ENCODE measurements at places on chromosomes 16 and 17.

- no peak for DNase-seq
Observed at GRCh38 chr16:67675999-67676398, 9.4 kb downstream of the C16orf86 start.

- DNase-seq, result no peak
Observed at GRCh38 chr17:1179818-1180742, at the start of gene ABR. Gene ABR, minus strand, starts transcription at chr17:1179981. Its CDS starts 254 bp downstream, at chr17:1179727.

DNA sequence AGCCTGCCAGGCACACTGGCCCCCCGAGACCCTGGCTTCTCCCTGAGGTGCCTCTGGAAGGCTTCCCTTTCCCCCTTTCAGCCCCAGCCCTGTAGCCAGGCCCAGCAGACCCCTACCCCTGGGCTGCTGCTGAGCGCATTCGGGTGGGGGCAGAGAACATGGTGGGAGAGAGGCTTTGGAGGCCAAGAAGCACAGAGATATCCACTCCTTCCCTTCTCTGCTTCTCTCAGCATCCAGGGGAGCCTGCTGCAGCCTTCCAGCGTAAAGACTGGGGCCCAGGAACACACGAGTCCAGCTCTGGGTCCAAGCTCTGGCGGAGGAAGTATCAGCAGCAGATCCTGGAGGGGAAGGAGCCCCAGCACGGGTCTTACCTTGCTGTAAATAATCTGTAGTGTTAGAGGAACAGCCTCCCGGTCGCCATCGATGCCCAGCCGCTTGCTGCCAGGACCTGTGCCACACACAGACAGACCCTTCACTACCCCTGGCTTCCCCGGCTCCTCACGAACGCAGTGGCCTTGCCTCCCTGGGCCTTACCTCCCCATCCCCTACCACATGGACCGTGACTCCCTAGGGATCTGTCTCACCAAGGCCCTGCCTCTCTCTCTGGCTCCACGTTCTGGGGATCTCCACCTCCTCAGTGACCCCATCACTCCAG, 17.0 kb upstream of the PIK3R6 start:
- no peak for DNase-seq

DNA sequence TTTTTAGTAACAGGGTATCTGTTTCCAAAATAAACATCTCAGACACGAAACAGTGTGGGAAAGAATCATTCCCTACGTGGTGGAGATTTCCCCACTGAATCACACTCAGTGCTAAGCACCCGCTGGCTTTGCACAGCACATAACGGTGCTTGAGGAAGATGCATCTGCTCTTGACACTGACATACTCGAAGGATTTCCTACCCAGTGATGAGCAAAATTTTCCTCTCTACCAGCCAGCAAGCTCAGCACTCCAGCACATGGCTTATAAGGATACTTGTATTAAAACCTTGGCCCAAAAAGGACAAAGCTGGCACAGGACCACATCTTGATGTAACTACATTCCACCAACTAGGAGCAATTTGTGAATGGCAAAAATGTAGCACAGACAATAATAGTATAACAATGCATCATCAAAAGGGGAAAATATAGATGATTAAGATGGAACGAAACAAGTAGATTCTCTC, 59.0 kb downstream of the ANKFY1 start:
- DNase-seq, result no peak

DNA sequence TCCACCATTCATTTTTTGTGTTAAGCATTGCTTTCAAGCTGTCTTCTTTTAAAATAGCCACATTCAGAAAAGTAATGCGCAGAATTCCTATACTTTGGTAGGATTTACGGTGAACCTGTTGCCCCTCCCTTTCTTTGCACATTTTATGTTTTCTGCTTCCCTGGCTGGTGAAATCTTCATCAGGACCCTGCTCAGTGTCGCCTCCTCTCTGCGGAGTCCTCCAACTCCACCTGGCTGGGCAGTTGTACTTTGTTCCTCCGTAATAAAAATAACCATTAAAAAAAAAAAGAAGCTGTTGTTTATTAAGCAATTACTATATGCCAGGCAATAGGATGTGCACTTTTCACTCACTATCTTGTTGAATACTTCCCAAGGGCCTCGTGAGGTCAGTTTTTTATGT, 2.9 kb downstream of the UMOD start:
- no peak for DNase-seq

DNA sequence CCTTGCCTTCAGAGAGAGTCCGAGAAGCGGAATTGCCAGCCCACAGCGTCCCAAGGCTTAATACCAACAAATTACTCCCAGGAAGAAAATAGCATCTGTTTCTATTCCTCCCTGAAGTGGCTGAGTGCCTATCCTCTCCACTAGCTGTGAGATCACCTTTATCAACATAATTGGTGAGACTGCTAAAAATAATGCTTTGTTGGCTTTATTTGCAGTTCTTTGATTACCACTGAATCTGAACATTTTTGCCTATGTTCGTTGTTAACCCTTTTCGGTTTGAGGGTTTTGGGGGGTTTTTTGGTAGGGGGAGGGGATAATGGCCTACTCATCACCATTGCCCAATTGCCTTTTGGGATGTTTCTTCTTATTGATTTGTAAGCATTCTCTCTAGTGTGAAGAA, 31.0 kb downstream of the MMP15 start:
- DNase-seq, result no peak

GRCh38 chr17:36932383-36932693, 4.9 kb upstream of the LHX1 start:
- no peak for DNase-seq

DNA sequence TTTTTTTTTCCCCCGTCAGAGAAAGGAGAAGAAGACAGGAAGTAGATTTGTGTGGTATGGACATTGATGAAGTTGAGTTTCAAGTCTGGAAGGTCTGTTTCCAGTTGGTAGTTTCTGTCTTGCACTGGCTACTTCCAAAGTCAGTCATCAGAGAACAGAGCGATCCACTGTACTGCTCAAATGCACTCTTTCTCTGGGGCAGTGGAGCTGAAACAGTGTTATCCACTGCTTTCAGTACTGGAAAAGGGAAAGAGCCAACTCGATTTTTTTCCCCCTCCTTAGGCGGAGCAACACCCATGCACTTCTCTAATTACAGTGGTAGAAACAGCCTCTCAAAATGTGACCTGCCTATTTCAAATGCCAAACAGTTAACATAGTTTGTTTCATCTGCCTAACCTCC, 7.4 kb downstream of the PRKCA start:
- DNase-seq, result no peak

- no peak for DNase-seq
Observed at GRCh38 chr16:50712560-50712898, 19.1 kb downstream of the NOD2 start.

GRCh38 chr16:89827383-89828198, 684 bp upstream of the SPIRE2 start:
- no peak for DNase-seq

- DNase-seq, result no peak
Observed at GRCh38 chr16:22023505-22023904, 15.6 kb downstream of the MOSMO start.

- no peak for DNase-seq
Observed at GRCh38 chr17:28563475-28563874, 7.8 kb downstream of the PIGS start.

- DNase-seq, result no peak
Observed at GRCh38 chr17:13243585-13243984, 225.8 kb upstream of the ELAC2 start.

GRCh38 chr17:42180922-42181850, at the start of gene KCNH4:
Gene KCNH4, minus strand, starts transcription at chr17:42181142. Its CDS starts 197 bp downstream, at chr17:42180945.
- DNase-seq, result peak; percentile 88

- DNase-seq, result no peak
Observed at GRCh38 chr17:56629531-56630075, 36.1 kb downstream of the NOG start.

DNA sequence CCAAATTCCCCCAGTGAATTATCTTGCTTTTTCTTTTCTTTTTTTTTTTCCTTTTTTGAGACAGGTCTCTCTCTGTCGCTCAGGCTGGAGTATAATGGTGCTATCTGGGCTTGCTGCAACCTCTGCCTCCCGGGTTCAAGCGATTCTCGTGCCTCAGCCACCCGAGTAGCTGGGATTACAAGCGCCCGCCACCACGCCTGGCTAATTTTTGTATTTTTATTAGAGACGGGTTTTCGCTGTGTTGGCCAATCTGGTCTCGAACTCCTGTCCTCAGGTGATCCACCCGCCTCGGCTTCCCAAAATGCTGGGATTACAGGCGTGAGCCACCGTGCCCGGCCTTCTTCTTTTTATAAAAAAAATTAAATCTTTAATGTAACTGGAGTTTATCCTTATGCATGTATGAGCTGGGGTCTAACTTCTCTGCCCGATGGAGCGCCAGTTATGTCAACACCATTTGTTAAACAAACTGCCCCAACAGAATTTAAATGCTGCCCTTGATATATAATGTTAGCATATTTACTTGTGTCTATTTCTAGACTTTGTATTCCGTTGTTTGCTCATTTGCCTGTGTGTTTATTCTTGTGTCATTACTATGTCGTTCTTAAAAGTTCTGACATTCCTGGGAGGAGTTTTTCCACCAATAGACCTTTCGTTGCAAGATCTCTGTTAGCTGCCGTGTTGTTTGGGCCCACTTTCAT, 535 bp upstream of the AURKB start:
- DNase-seq, result no peak

DNA sequence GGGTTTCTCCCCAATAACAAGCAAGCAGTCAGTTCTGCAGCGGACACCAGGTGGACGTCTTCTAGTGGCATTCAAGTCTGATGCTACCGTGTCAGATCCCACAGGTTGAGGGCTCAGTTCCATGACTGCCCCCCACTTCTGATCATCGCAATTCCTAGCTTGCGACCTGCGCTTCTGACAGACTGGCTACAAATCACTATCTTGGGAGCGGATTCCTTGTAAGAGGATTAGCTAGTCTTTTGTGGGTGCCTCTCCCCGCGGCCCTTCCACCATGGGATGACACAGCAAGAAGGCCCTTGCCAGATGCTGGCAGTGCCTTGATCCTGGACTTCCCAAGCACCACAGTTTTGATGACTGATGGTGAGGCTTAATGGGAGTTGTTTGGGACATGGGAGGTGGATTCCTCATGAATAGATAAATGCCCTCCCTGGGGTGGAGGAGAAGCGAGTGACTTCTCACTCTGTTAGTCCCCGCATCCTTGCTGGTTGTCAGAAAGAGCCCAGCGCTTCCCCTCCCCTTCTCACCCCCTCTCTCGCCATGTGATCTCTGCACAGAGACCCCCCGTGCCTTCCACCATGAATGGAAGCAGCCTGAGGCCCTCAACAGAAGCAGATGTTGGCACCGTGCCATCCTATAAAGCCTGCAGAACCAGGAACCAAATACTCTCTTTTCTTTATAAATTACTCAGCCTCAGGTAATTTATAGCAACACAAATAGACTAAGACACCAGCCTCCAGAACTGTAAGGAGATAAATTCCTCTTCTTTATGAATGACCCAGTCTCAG, 19.1 kb downstream of the CDIP1 start:
- DNase-seq, result no peak

DNA sequence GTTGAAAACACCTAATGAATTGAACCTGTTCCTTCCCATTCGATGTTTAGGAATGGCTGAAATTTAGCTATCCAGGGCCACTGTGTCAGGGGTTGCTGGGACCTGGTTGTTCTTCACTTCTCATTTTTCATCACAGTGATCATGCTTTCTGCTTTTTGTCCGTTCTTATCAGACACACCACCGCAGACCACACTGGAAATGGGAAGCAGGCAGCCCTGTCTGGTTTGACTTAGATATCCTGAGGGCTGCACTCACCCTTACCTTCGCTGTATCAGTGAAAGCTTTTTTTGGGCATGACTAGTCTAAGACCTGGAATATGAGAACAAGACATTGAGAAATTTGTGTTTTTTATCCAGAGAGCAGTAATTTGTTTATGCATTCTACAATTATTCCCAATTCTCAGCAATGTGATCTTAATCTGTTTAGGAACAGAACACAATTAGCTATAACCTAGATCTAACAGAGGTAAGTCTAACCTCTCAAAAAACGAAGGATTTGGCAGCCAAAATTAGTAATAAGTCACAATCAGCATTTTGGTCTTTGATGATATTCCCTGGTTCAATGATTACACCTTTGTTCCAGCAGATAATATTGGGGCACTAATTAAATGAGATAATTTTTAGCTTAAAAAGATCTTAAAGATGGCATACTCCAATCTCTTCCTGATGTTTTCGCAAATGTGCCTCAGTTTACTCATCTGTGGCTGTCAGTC, 126.0 kb upstream of the GOT2 start:
- peak; percentile 23 for DNase-seq

GRCh38 chr17:79272666-79273219, 198.1 kb downstream of the ENGASE start:
- no peak for DNase-seq

DNA sequence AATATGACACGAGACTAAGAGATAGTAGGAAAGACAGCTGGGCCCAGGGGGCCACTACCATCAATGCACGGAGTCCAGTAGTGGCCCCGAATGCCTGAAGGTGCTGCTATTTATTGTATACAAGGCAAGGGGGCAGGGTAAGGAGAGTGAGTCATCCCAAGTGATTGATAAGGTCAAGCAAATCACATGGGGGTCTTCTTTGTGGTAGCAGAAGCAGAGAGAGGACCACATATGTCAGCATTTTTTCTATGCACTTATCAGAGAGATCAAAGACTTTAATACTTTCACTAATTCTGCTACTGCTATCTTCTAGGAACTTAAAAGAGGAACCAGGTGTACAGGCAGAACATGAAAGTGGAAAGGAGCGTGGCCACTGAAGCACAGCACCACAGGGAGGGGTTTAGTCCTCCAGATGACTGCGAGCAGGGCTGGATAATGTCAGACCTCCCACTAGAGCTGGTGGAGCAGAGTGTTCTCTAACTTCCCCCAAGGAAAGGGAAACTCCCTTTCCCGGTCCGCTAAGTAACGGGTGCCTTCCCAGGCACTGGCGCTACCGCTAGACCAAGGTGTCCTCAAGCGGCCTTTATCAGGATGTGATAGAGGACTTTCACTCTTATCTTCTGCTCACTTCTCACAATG, 26.4 kb upstream of the ARL4D start:
- DNase-seq, result no peak

DNA sequence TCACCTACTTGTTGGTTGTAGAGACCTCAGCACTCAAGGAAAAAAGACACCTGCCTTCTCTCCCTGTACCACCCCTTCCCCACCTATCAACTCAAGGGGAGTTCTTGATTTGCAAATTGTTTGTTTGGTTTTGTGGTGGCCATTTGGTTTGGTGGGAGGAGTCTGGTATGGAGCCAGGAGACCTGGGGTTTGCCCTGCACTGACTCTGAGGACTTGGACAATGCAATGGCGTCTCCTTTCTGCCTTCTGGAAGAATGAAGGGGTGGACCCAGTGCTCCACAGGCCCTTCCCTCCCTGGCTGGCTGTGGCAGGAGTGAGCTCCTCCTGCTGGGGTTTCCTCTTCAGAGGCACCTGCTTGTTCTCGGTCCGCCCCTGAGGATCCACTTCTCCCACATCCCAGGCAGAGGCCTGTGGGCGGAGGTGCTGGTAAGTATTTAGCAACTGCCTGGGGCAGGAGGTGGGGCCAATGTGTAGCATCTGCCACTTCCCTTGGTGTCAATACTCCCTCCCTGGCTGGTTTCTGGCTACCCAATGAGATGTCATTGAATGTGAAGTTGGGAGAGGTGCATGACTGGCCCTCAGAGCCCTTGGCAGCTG, 164.5 kb downstream of the NTN1 start:
- no peak for DNase-seq

DNA sequence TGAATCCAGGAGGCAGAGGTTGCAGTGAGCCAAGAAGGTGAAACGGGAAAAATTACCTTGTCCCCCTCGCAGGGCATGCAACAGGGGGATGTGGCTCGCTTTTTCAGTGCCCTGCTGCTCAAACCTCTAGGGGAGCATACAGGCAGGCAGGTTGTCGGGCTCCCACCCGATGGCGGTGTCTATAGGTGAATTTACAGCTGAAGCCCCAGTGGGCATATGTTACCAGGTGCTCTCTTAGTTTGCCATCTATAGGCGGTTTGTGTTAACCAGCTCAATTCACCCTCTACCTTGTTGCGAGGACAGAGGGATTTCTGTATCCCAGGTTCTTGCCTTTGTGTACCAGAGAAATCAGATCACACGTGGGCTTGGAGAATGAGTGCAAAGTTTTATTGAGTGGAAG, 48.9 kb downstream of the IQCK start:
- no peak for DNase-seq

Measured in hematopoietic multipotent progenitor cell treated with erythropoietin and hydrocortisone succinate and interleukin-3 and kit ligand, for 15 days (in vitro differentiated cells).